ENCODE measurements at places on chromosomes 6 and 20.

GRCh38 chr6:72715119-72715518 is 93.3 kb downstream of the KCNQ5 start:
- DNase-seq, result no peak

- DNase-seq, result no peak
Observed at GRCh38 chr20:25380945-25381614, 9.6 kb downstream of the ABHD12 start.

GRCh38 chr6:69005199-69005598 is 370.1 kb downstream of the ADGRB3 start:
- DNase-seq, result no peak

- no peak for DNase-seq
Observed at GRCh38 chr20:33727115-33727479, 4.7 kb upstream of the ZNF341 start.

DNA sequence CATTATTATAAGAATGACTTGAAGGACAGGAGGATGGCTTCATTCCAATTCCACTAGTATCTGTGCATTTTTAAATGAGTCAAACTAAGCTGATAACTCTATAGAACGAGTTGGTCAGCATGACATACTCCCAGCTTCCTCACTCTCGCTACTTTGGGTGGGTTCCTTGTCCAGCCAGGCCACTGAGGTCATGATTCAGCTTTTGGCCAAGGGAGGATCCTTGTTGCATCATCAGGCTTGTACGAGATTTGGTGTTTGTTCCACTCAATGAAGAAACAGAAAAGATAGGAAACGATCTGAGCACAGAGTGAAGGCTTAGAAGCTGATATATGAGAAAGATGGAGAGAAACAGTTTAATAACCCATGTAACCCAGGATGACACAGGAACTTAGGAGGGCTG is 19.8 kb downstream of the NEDD9 start:
- DNase-seq, result no peak

- DNase-seq, result no peak
Observed at GRCh38 chr20:47664744-47665143, 120.5 kb downstream of the SULF2 start.

DNA sequence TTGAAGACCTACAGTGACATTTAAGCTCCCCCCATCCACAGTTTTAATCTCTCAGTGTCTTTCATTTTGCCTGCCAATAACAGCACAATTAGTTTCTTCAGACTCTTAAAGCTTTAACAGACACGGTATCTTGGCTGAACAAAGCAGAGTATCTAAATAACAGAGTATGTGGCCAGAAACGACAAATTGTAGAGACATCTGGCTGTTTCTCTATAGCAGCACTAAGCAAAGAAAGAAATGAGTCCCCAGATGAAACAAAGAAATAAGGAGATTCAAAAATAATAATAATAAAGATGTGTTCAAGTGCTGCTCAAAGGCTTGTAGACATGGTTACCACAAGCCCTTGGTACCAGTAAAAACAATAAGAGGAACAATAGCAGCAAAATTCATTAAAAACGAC is 97.8 kb upstream of the HDAC2 start:
- no peak for DNase-seq

GRCh38 chr6:143620447-143620846 is 57.3 kb upstream of the PHACTR2 start:
- no peak for DNase-seq

- DNase-seq, result no peak
Observed at GRCh38 chr20:52270001-52270606, 78.5 kb upstream of the ZFP64 start.

DNA sequence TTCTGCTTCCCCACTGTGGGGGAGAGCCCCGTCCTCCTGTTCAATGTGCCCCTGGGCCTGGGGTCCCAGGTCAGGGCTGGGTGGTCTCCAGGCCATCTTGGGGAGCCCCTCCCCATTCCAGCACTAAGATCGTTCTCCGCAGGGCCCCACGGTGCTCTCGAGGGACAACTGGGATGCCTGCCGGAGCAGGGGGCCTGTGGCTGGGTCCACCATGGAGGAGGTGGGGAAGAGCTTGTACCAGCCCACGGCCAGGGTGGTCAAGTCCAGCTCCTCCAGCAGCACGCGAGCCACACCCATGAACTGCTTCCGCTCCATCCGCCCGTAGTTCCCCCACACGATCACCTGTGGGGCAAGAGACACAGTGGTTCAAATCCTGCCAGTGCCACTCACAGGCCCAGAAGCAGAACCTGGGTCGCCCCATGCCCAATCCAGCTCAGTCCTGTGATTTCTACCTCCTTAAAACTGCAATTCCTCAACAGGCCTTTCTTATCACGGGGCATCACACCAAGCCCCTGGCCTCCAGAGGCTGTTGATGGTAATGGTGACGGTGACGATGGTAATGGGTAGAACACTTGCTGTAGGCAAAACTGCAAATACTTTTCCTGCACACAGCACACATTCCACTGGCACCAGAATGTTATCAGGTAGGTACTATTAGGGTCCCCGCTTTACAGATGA is 10.5 kb downstream of the KCNK15 start:
- DNase-seq, result no peak

GRCh38 chr6:166737261-166737660 is 110.2 kb upstream of the RPS6KA2 start:
- DNase-seq, result no peak

DNA sequence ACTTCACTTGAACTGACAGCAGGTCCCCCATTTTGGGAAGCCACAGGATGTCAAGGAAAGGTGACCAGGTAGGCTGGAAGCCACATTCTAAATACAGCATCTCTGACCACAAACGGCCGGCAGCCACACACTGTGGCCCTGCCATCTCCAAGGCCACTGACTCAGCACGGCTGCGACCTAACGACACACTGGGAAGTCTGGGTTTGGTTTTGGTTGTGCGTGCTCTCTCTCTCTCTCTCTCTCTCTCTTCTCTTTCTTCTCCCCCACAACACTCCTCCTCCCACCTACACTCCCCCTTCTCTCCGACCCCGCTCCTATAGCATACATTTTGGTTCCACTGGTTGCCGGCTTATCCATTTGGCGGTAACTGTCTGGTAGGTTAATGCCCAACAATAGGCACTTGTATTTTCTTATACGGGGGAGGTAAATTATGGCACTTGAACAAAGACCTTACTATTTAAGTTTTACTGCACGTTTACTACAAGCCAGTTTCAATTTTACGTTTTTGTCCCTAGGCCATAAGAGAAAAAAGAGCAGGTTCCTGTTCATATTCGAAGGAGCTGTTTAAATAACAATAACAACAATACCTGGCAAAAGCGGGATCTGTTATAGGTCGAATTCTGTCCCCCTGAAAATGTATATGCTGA is 103.6 kb downstream of the GMDS start:
- no peak for DNase-seq

DNA sequence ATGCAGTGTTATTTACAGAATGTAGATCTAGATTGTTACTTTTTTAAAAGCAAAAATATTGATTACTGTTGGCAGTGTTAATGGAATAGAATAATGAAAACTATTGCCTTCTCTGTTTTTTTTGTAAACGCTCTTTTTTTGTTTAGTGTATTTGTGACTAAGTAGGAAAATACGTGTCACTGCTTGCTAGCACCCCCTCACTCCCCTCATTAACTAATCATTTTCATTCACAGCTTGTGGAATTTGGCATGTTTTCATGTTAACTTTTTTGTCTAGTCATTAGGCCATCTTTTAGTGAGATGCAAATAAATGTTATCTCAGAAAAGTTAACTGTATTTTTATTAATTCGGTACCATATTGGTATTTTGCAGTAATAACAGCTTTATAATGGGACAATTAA is 29.8 kb downstream of the ADGRG6 start:
- DNase-seq, result no peak

DNA sequence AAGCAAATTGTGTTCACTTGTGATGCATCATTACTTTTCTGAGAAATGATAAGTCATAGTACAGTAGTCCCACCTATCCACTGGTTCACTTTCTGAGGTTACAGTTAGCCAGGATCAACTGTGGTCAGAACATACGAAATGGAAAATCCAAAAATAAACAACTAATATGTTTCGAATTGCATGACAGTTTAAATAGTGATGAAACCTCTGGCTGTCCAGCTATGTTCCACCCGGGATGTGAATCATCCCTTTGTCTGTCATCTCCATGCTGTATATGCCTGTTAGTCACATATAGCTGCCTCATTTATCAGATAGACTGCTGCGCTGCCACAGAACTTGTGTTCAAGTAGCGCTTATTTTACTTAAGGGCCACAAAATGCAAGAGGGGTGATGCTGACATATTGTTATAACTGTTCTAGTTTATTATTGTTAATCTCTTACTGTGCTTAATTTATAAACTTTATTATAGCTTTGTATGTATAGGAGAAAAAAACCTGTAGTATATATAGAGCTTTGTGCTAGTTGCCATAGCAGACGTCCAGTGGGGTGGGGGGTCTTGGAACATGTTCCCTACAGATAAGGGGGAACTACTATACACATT is 29.2 kb downstream of the AFDN start:
- DNase-seq, result no peak

DNA sequence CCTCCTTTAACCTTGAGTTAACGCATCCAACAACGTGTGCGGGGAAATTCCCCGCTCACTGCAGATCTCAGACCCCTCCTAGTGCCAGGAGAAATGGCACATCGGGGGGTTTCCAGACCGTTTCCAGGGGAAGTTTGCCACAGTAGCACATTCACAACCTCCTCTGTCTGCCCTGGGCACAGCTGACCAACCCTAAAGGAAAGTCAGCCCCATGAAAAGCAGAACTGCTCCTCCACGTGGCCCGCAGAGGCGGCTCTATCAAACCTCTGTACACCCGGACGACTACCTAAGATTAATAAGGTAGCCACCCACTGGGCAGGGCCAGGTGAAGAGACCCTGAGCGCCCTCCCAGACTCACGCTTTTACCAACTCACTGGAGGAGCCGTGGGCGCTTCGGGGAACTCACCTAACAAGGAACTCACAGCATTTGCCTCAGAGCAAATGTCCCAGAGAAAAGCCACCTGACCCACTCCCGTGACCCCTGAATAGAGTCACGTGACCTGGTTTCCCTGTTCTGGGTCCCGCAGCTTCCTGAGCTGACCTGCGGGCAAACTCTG is 93.1 kb downstream of the PRND start:
- DNase-seq, result peak; percentile 71

DNA sequence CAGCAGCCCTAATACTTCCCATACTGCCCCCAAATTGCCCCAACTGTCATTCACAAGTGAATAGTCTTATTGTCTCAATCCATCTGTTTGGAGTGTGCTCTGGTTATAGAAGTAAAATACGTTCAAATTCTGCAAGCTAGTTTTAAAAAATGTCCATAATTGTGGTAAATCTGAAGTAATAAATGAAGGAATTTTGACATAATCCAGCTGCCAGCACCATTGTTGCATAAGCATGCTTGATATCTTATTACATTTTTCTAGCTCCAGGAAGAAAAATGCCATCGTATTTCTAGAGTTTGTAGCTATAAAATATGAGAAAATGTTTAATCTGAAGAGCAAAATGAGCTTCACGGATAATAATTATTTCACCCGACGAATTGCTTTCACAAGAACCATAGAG is 664.7 kb downstream of the RFPL4B start:
- DNase-seq, result no peak

- no peak for DNase-seq
Observed at GRCh38 chr6:137879299-137879698, 12.2 kb downstream of the TNFAIP3 start.

DNA sequence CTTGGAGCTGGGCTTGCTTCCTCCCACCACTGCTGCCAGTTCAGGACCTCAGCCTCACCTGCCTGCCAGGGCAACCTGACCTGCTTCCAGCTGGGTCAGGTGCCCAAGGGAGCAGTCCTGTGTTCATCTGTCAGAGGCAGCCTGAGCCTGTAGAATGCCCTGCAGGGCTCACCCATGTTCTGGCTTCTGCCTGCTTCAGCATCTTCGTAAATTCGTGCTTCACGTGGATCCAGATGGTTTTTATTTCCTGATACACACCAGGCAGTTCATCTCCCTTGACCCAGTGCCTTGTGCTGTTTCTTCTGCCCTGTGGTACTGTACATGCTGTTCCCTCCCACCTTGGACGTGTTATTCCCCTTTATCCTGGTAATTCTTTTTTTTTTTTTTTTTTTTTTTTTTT is 50.2 kb downstream of the ARID1B start:
- DNase-seq, result no peak

DNA sequence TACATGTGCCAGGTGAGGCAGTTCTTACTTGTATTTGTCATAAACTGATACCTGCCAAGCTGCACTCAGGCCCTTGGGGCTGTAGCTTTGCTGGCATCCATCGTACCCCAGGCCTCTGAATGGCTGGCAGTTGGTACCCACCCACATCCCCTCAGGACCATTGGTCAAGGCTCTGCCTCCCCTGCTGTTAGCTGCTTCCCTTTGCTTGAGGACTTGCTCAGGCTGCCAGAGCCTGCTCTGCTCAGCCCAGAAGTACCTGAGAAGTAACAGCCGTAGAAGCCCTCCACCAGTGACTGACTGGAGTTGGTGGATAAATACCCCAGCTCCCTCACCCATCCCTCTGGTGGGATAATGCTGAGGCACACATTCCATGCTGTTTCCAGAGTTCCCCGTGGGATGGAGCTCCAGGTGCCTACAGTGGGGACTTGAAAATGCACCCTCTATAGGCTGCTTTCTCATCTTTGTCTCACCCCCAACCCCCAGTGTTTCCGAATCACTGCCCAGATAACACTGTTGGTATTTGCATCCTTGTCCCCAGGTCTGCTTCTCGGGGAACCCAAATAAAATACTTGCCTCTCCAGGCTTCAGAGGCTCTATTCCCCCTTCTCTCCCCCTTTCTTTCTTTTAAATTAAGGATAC is 7.3 kb downstream of the EBF4 start:
- DNase-seq, result no peak

GRCh38 chr20:4082406-4083097 is 67.2 kb upstream of the RNF24 start:
- DNase-seq, result peak; percentile 14

DNA sequence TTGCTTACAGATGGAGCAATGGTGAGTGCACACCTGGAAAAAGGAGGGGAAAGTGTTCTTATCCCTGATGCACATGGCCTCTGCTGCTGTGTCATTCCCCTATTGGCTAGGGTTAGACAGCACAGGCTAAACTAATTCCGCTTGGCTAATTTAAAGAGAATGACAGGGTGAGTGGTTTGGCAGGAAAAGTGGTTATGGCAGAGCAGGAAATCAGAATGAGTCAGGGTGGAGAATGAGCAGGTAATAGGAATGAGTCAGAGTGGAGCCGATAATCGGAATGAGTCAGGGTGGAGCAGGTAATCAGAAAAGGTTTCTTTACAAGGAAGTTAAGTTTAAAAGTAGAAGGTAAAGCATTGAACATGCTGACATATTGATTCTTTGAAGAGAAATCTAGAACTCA is 355.5 kb upstream of the HTR1E start:
- no peak for DNase-seq
